PC-9 (cell line): ENCODE measurements at places on chromosomes 12 and 14. TPM values are rescaled to one million over a fixed set of nuclear protein-coding genes. Genes with fewer than 3 reads are reported as not detected.
A peak's percentile ranks its signal among the peaks of the same experiment; 100 is the strongest.

GUCY2C gene
- not detected in 2 replicates for total RNA-seq

APOF gene
- not detected in 2 replicates for total RNA-seq

DNA sequence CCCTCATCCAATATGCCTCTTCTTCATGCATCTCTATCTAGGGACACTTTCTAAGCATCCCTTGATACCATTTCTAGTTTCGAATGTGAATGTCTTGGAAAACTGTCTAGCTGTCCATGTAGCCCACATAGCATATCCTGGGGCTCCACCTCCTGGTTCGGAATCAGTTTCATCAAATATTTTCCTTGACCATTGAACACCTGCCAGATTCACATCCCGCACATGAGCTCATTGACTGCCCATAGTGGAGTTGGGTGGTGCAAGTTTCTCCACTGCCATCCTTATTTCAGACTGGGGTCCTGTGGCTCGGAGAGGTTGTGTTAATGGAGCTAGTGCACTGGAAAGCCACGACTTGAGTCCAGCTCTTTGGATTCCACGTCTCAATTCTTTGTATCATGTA, 58.6 kb upstream of the TMEM263 start:
- no peak for DNase-seq

GRCh38 chr12:105852951-105853350, 285.8 kb downstream of the NUAK1 start:
- DNase-seq, result no peak

GRCh38 chr12:41045509-41045908, 142.6 kb upstream of the PDZRN4 start:
- DNase-seq, result no peak

DNA sequence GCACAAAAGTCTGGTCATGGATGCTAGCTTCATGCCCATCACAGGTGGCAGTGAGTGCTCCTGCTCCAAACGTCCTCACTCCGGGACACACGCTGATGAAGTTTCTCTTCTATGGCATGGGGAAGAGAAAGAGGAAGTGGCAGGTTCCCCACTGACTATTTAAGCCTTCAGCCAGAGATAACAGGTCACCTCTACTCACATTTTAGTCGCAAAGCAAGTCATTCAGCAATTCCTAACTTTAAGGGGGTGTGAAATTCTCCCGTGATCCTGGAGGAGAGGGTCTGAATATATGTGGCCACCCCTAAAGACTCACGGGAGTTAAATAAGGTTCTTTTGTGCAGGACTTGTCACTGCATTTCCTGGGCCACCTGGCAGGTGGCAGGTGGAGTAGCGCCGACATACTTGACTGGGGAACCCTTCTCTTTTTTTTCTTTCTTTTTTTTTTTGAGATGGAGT, 18.8 kb upstream of the RCOR1 start:
- DNase-seq, result no peak

DNA sequence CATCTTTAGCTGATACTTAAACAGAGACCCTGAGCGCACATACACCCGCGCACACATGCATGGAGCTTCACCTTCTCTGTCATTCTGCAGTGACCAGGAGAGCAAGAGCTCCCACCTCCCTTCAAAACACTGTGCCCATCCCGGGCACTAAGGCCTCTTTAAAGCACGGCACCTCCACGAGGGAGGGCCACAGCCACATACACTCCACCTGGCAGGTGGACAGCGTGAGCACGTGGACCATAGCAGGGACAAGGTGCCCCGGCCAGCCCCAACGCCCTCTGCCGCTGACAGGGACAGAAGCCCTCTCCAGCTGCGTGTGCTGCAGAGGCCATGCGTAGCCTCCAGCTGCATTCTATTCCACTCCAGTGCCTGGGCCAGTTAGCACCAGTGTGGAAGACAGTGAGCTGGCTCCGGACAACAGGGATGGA, 5.4 kb downstream of the GAPDH start:
- peak; percentile 43 for DNase-seq
